Hematopoietic multipotent progenitor cell treated with erythropoietin and hydrocortisone succinate and interleukin-3 and kit ligand, for 4 days (in vitro differentiated cells): ENCODE measurements at places on chromosomes 1 and 21.

GRCh38 chr1:26336477-26337205 lies 17.3 kb downstream of the CRYBG2 start:
- DNase-seq = peak; percentile 75

- DNase-seq = no peak
Measured at GRCh38 chr1:211013346-211014240, 120.4 kb downstream of the KCNH1 start.

DNA sequence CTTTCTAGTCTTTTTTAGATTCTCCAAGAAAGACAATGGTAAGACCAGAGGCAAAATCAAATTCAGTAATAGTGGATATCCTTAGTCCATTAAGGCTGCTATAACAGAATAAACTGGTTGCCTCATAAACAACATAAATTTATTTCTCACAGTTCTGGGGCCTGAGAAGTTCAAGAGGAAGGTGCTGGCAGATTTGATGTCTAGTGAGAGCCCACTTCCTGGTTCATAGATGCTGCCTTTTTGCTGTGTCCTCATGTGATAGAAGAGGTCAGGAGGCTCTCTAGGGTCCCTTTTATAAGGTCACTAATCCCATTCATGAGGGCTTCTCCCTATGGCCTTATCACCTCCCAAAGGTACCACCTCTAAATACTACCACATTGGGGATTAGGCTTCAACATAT lies 31.5 kb upstream of the BTG3 start:
- no peak for DNase-seq

DNA sequence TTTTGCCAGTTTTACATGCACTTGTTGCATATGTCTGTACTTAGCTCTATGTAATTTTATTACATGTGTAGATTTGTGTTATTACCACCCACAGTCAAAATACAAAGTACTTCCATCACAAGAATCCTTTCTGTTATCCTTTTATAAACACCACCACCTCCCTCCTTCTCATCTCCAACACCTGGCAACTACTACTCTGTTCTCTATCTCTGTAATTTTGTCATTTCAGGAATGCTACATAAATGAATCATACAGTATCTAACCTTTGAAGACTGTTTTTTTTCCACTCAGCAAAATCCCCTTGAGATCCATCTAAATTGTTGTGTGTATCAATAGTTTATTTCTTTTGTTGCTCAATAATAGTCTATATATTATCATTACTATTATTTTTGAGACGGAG lies 64.5 kb upstream of the COP1 start:
- no peak for DNase-seq

GRCh38 chr1:52358851-52359497 lies 7.0 kb downstream of the CC2D1B start:
- DNase-seq = no peak

GRCh38 chr1:201421041-201421440 lies 489 bp downstream of the TNNI1 start:
- DNase-seq = no peak

GRCh38 chr1:192978195-192978710 lies 80.9 kb downstream of the UCHL5 start:
- DNase-seq = no peak

DNA sequence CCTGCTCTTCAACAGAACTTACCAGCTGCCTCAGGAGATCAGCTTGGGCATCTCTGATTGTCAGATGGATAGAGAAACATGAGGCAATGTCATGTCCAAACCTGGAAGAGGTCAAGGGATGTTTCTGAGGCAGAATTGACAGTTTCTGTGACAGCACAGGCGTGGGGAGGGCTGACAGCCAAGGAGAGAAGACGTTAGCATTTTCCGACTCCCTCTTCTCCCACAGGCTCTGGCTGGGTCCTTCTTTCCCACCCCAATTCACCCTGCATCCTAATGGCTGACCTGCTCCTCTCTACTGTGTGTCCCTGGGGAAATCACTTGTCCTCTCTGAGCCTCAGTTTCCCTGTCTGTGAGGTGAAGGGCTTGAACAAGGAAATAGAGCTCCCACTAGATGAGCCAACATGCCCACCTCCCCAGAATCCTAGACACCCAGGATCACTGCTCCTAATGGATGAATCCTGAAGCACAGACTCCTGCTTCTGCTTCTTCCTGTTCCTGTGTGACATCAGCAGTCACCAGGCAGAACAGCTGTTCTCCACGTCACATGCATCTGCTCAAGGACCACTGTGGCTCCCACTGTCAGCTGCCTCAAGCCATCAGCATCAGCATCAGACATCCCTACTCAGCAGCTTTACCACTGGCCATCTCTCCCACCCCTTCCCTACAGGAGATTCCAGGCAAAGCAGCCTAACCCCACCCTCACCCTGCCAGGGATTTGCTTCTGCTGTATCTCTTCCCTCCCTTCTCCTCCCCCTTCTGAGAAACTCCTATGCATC lies 408.0 kb downstream of the MATN1 start:
- DNase-seq = peak; percentile 18

- no peak for DNase-seq
Measured at GRCh38 chr1:48996311-48996710, 219.6 kb upstream of the BEND5 start.

DNA sequence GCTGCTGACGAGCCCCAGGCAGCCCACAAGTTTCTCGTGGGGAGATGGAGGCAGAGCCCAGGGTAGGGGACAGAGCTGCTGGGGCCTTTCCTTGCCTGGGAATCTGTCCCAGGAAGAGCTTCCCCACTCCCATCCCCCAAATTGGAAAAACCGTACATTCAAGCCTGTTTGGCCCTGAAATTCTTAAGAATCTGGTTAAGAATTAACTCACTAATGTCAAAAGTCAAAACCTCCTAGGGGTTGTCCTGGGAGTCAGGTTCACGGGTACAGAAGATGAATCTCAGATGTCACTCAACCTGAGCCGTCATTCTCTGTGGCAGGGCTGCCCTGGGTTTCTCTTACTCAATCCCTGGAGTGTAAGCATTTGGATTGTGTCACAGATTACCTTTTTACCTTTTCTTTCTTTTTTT lies 8.4 kb downstream of the C1orf115 start:
- no peak for DNase-seq

- DNase-seq = no peak
Measured at GRCh38 chr1:83318366-83318765, 680.6 kb downstream of the TTLL7 start.

DNA sequence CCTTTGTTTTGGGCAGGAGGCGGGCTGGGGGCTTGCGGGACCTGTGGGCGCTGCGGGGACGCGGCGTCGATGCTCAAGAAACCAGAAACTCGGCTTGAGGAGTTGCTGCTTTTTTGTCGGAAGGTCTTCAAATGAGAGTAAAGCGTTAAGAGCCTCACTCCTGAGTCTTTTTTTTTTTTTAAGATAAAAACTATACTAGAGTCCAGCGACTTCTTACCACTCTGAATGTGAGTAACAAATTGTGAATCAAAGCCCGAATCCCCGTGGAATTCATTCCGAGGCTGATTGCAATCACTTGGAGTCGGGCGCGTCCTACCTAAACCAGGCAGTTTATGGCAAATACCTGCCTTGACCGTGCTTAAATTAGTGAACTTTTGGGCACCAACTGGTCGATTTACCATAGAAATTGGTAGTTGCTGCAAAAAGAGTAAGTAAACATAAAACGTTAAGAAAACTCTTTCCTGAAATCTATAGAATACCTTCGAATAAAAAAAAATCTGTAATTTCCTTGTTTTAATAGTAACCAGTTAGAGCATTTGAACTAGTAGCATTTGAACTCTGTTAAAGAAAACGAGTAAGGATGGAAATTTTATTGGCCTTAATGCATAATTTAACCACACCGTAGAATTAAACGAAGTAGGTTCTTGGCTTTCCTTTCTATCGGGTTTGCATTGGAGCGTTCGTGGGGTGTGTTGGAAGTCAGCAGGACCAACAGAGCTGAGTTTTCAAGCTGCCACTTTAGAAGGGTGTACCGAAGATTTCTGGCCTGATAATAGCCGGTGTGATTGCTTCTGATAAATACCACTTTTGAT lies 769 bp downstream of the GPSM2 start:
- DNase-seq = peak; percentile 46

GRCh38 chr1:214328770-214329469 lies 48.0 kb downstream of the SMYD2 start:
- DNase-seq = peak; percentile 84

GRCh38 chr1:61049850-61050540 lies 32.4 kb upstream of the NFIA start:
- DNase-seq = peak; percentile 96

DNA sequence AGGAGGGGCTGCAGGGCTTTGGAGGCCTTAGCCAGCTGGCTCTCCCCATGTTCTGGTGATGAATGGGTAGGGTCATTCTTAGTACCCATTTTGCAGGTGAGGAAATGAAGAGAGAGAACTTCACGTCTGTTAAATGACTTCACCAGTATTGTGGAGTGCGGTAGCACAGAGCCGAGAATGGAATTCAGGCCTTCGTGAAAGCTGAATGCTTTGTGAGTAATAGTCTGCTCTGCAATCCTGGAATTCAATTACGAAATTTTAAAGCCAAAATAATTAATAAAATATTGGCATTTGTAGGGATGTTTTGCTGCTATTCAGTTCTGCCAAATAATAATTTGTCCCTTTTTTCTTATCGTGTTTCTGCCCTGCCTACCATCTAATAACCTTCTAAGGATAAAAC lies 197.7 kb downstream of the GREM2 start:
- DNase-seq = no peak

DNA sequence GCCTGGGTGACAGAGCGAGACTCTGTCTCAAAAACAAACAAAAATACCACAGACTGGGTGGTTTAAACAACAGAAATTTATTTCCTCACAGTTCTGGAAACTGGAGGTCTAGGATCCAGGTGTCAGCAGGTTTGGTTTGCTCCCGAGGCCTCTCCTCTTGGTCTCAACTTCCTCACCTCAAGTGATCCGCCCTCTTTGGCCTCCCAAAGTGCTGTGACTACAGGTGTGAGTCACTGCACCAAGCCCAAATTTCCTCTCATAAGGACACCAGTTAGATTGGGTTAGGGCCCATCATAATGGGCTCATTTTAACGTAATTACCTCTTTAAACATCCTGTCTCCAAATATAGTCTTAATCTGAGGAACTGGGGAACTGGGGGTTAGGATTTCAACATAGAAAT lies 35.5 kb downstream of the MFSD2A start:
- no peak for DNase-seq

DNA sequence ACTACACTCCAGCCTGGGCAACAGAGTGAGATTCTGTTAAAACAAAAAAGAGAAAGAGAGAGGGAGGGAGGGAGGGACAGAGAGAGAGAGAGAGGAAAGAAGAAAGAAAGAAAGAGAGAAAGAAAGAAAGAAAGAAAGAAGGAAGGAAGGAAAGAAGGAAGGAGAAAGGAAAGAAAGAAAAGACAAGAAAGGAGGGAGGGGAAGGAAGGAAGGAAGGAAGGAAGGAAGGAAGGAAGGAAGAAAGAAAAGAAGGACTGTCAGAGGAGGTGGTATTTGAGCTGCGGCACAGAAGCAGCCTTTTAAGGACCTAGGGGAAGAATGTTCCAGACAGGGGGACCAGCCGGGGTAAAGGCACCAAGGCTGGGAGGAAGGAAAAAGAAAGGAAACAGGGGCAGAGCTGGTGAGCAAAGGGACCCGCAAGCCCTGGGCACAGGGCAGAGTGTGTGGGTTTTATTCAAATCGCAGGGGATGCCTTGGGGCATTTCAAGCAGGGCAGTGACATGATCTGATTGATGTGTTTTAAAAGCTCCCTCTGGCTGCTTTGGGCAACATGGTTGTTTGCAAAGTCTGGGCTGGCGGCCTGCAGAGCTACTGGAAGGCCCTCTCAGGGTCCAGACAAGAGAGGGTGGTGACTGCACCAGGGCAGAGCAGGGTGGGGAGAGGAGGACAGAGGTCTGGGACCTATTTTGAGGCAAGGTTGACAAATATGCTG lies 176.9 kb upstream of the VAMP3 start:
- no peak for DNase-seq
